ENCODE measurements at places on chromosomes 11 and 22.

DNA sequence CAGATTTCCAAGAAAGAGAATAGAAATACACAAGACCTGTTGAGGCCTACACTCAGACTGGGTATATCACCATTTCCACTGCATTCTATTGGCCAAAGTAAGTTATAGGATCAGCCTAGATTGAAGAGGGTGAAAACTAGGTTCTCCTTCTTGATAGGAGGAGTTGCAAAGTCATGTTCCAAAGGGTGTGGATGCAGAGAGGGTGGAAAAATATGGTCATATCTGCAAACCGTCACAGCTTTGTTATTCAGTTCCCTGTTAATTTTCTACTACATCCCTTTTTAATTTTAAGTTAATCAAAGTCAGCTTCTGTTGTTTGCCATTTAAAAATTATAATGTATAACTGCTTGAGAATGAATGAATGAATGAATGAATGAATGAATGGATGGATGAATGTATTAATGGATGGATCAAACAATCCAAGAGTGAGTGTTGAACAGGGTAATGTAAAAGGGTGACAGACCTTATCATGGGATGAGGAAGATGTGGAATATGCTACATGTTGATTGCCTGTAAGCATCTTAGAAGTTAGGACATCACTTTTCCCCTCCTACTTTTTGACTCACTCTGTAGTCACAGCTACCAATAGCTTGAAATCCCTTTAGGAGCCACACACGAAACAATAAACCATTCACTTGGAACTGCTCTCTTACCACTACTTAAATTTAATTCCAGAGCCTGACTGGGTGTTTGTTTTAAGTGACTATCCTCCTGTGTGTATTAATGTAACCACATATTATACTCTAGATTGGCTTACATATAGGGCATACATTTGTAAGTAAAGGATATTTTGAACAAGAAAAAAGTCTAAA, 121.5 kb downstream of the CCDC34 start:
- DNase-seq = no peak

DNA sequence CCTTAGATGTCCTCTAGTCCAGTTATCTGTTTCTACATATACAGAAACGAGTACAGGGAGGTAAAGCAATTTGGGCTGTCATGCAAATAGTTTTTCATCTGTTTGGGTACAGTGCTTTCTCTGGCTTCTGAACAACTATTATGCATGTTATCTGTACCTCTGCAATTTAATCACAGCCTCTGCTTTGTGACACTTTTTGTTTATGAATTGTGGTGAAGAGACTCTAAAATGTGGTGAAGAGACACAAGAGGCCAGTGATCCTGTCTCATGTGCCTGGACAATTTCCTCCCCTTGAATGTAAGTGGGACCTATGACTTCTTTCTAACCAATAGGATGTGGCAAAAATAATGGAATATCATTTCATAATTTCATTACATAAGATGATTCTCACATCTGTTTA, 130.3 kb upstream of the ARHGAP42 start:
- no peak for DNase-seq

DNA sequence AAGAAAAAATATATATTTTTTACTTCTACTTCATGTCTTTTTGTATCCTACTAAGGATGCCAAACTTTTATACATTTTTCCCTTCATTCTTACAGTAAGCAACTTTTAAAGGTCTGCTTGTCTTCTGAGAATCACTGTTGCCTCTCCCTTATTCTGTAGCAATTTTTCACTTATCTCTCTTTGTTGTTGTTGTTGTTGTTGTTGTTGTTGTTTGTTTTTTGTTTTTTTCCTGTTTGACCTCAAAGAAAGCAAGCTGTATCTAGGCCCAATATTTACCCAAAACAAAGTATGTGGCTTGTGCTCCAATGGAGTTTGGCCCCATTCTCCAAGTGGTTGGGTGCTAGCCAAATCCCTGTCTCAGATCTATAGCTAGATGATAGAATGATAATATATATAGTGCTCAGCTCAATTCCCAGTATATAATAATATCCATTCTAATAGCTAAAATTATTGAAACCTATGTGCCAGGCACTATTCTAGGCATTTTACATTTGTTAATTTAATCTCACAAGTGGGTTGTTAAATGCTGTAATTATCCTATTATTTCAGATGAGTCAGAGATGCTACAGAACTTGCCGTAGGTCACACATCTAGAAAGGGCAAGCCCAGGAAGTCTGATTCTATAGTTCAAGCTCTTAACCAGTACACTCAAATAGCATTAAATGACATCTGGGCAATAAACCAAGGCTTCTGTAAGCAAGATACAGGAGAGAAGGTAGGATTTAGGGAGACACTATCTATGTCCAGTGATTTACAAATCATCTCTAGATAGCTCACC, 205.1 kb upstream of the PITPNB start:
- no peak for DNase-seq

DNA sequence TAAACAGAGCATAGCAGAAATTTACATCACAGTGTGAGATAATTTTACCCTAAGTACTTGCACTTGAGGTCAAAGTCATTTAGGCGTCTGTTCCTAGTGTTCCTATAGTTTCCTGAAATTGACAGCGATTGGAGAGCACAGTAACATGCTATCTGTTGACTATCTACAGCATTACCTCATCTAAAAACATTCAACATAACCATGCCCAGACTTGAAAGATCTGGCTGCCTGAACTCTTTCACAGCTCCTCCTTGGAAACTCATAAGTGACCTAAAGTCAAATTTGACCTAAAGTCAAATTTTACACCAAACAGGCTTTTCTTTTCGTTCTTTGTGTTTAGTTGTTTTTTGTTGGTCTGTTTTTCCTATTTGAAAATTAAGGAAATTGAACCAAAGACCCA, 233.8 kb upstream of the UBASH3B start:
- DNase-seq = no peak

- no peak for DNase-seq
Measured at GRCh38 chr22:36472689-36473088, 8.8 kb downstream of the TXN2 start.

DNA sequence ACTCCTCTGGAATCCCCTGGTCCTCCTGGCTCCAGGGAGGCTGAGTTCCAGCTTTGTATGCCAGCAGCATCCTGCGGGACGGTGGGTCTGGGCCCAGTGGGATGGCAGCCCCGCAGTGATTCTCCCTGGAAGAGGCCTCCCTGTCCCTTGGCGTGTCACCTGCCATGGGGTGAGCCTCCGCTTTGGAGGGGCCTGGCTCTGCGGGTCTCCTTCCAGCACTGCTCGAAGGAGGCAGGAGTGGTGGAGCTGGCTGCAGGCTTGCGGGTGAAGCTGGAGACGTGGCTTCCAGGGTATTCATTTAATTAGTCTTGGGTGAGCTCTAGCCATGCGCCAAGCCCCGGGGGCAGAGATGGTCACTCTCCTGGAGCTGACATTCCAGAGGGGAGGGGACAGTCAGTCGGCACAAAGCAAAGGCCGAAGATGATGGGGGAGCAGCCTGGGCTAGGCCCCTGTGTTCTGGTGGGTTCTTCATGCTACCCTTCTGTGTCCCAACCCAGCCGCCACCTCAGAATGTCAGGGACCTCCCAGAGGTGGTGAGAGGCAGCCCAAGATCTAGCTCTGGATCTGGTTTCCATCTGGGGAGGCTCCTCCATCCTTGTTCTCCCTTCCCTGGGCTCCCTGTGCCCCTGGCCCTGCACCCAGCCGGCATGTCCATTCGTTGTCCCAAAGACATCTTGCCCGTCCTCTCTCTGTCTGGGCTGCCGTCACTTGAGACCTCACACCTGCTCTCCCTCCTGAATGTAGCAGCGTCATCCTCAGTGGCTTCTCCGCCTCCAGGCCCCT, 1332.5 kb downstream of the BRD1 start:
- DNase-seq = no peak

- no peak for DNase-seq
Measured at GRCh38 chr11:120655589-120655988, 144.0 kb downstream of the GRIK4 start.

DNA sequence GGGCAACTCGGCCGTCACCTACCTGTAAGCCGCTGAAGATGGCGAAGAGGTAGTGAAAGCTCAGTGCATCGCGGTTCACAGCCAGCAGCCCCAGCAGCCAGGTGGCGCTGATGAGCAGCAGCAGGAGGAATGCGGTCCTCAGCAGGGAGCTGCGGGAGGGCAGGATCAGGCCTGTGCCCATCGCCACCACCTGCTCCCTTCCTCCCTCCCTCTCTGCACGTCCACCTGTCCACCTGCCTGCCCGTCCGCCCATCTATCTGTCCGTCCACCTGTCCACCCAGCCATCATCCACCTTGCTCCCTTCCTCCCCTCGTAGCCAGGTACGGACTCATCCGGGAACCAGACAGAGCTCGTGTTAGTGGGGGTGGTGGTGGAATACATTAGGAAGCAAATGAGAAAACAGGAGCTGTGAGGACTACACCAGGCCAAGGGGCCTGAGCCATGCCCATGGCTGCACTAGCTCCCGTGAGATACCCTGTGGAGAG, 32.2 kb downstream of the TRMU start:
- peak; percentile 47 for DNase-seq

GRCh38 chr11:70467201-70468085, 69.1 kb downstream of the CTTN start:
- peak; percentile 56 for DNase-seq
